T-helper 17 cell (primary cell): ENCODE measurements at places on chromosomes 13 and 19.

DNA sequence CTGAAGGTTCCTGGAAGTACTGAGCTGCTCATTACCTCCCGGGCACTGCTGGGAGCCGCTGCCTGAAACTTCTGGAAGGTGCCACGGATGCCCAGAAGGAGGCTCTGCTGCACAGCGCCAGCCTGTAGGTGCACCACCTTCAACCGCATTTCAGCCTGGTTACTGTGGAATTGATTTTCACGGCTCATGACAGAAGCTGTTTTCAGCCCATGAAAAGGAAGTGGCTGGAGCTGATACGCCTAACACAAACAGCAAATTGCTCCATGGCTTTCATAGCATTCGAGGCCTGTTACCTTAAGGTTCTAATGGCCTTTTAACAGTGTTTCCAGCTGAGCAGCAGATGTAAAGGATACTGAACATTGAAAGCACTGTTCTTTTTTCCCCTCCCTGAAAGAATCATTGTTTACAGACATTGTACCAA is 22.0 kb downstream of the GPC6 start:
- H3K36me3 ChIP-seq, result no peaks in the 10 kb centered on the region
- H3K27me3 ChIP-seq, result no peaks in the 10 kb centered on the region
- no peak overlapping the region for H3K27ac ChIP-seq
- no peak overlapping the region for H3K4me3 ChIP-seq
- no peak for DNase-seq

DNA sequence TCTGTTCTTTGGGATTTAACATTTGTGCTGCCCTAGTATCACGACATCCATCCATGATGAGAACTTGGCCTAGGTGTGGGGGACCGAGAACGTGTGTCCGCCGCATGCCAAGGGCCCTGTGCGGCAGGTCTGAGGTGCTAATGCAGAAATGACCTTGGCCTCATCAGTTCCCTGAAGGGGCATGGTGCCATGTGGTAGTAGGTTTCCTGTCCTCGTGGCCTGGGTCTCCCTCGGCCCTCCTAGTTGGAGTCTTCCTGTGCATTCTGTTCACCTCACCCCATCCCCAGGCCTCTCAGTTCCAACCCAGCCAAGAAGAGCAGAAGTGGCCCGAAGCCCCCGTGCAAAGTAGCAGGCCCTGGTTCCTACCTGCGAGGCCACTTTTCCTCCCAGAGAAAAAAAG is 59.8 kb downstream of the GGACT start:
- no peak overlapping the region for H3K4me3 ChIP-seq
- H3K27ac ChIP-seq, result no peak overlapping the region

- no peak overlapping the region for H3K4me3 ChIP-seq
- no peaks in the 10 kb centered on the region for H3K27me3 ChIP-seq
- DNase-seq, result peak; percentile 8
- no peak overlapping the region for H3K27ac ChIP-seq
- H3K4me1 ChIP-seq, result no peaks in the 10 kb centered on the region
These were observed 29.9 kb downstream of the CEBPG start for GRCh38 chr19:33403221-33403972.

DNA sequence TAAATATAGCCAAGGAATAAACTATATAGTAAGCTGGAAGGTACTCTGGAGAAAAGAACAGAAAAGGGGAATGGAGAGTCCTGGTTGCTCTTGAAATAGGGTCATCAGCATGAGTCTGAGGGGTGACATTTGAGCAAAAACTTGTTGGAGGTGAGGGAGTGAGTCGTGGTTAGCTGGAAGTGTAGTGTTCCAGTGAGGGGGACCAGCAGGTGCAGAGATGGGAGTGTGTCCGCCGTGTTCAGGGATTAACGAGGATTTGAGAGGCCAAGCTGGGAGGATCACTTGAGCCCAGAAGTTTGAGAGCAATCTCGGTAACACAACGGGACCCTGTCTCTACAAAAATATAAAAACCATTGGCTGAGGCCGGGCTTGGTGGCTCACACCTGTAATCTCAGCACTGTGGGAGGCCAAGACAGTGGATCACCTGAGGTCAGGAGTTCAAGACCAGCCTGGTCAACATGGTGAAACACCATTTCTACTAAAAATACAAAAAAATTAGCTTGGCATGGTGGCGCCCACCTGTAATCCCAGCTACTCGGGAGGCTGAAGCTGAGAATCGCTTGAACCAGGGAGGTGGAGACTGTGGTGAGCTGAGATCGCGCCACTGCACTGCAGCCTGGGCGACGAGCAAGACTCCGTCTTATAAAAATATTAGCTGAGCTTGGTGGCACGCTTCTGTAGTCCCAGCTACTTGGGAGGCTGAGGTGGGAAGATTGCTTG is 1.1 kb downstream of the SUPT5H start:
- H3K27me3 ChIP-seq, result no peaks in the 10 kb centered on the region
- H3K36me3 ChIP-seq, result peaks cover 8% of the 10 kb centered on the region
- H3K4me1 ChIP-seq, result peaks cover 51% of the 10 kb centered on the region
- H3K27ac ChIP-seq, result peak overlapping the region; percentile 100

DNA sequence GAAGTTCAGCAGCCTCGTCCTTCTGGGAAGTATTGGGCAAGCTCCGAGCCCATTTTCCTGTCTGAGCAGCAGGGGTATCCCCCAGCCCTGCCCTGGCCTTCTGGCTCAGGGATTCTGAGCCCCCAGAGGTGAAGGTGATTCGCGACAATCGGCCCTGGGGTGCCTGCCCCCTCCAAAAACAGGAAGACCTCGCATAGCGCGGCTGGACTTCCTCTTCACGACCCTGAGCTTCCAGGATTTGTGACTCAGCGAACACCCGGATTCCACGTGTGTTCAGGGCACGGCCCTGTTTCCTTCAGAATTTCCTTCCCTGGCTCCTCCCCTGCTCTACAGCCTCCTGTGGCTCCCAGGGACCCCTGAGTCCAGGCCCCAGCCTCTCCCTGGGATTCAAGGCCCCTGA is at the start of gene SEMA6B:
Gene SEMA6B, minus strand, starts transcription at position 116 of the 400 bp plus-strand sequence. CDS start 1,227 bp downstream, outside the sequence.
- no peak for DNase-seq
- H3K27ac ChIP-seq, result peak within 1 kb of the TSS; percentile 41
- H3K36me3 ChIP-seq, result no peaks in the 10 kb centered on the region
- H3K27me3 ChIP-seq, result peaks cover 4% of the 10 kb centered on the region

DNA sequence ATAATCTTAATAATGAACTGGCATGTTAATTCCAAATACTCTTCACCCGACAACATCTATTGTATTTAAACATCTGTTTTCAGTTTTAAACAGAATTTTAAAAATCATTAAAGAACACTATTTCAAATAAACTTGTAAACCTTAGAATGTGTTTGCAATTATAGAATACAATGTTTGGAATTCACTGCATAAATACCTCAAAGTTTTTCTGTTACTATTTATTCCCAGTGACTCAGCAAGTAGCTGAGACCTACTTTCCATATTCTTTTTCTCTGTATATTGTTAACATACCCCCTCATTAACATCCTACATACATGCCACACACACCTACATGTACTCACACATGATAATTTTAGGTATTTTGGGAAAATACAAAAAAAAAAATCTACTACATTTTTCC is 1134.3 kb downstream of the SLITRK1 start:
- H3K36me3 ChIP-seq, result no peaks in the 10 kb centered on the region
- no peaks in the 10 kb centered on the region for H3K4me1 ChIP-seq
- no peak for DNase-seq
- no peaks in the 10 kb centered on the region for H3K27me3 ChIP-seq
- no peak overlapping the region for H3K27ac ChIP-seq

DNA sequence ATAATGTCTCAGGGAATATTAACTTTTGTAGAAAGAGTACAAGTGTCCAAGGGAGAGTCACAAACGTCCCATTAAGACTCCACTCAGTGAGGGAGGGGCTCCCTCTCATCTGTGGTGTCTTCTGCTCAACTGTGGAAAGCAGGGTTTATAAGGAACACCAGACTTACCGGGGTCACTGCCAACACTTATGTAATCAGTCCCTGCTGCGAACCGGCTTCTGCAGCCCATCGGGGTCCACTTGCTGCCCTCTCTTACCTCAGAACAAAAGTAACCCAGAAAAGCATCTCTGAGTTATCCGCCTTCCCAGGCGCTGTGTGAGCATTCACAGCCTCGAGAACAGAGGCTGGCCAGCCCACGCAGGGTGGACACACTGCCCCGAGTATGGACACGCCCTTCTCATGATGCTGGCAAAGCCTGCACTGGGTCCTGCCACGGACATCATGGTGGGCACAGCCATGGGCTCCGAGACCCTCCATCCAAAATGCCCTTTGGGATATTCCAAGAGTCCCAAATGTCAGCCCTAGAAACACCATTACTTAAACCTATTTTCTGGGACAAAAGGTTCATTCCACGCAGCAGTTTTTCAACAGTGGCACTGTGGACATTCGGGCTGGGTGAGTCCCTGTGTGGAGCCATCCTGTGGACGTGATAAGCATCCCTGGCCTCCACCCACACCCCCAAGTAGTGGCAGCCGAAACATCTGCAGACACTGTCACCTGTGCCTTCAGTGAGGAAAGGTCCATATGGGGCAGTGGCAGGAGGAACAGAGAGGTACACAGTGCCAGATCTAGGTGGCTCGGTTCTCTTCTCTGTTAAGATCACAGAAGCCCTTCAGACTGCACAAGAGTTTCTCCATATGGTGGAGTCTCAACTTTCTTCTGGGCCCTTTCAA is 63.9 kb downstream of the STK24 start:
- no peaks in the 10 kb centered on the region for H3K27me3 ChIP-seq
- H3K36me3 ChIP-seq, result peaks cover 2% of the 10 kb centered on the region
- DNase-seq, result no peak
- H3K27ac ChIP-seq, result peak overlapping the region; percentile 98
- peaks cover 66% of the 10 kb centered on the region for H3K4me1 ChIP-seq

DNA sequence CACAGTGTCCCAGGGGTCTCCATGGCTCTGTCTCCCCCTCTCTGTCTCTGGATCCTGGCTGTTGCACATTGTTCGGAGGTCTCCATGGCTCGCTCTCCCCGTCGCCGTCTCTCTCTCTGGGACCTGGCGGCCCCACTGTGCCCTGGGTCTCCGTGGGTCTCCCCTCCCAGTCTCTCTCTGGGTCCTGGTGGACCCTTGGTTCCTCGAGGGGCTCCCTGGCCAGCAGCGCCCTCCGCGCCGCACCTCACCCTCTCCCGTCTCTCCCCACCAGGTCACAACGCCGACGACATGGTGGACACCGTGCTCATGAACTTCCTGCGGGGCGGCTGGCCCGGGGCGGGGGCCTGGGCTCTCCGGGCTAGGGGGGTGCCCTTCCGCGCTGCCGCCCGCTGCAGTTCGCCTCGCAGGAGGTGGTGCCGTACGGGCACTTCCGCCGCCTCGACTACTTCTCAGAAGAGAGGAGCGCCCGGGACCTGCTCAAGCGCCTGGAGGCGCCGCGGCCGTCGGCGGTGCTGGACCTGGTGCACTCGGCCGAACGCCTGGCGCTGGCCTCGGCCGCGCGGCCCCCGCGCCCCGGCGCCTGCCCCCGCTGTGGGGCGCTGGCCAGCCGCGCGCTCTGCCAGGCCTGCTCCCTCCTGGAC is 29.1 kb downstream of the SIGLEC5 start:
- no peak overlapping the region for H3K4me3 ChIP-seq
- DNase-seq, result no peak
- H3K36me3 ChIP-seq, result no peaks in the 10 kb centered on the region
- peaks cover 32% of the 10 kb centered on the region for H3K27me3 ChIP-seq

- H3K4me1 ChIP-seq, result no peaks in the 10 kb centered on the region
- H3K36me3 ChIP-seq, result no peaks in the 10 kb centered on the region
- no peak overlapping the region for H3K27ac ChIP-seq
- no peak for DNase-seq
- no peak overlapping the region for H3K4me3 ChIP-seq
- H3K27me3 ChIP-seq, result no peaks in the 10 kb centered on the region
These were observed 14.4 kb upstream of the SLC25A42 start for GRCh38 chr19:19049406-19049805.

GRCh38 chr19:14700711-14701375 is 11.0 kb downstream of the ZNF333 start:
- no peak for DNase-seq
- no peak overlapping the region for H3K27ac ChIP-seq
- no peaks in the 10 kb centered on the region for H3K4me1 ChIP-seq
